ENCODE measurements at places on chromosomes 2 and 18.

GRCh38 chr2:135227386-135227785 is 175.3 kb downstream of the RAB3GAP1 start:
- no peak overlapping the region for H3K4me3 ChIP-seq
- no peak overlapping the region for H3K27ac ChIP-seq
- no peaks in the 10 kb centered on the region for H3K36me3 ChIP-seq
- H3K27me3 ChIP-seq = no peaks in the 10 kb centered on the region

DNA sequence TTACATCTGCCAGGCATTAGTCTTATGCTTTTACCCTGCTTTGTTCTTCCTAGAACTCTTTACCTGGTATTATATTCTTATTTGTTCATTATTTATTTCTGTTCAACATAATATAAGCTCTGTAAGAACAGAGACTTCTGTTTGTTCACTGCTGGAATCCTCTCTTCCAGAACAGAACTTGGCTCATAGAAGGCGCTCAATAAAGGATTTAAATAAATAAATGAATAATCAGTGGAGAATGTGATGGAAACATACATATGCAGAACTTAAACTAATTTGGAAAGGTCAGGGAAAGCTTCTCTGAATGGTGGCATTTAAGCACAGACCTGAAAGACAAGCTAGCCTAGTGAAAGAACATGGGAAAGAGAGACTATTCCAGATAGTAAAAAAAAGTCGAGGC is 24.3 kb downstream of the NCKAP1 start:
- DNase-seq = no peak
- no peaks in the 10 kb centered on the region for H3K36me3 ChIP-seq

GRCh38 chr2:236073867-236074655 is 94.1 kb downstream of the GBX2 start:
- no peaks in the 10 kb centered on the region for H3K27me3 ChIP-seq
- no peak for DNase-seq
- no peaks in the 10 kb centered on the region for H3K36me3 ChIP-seq

DNA sequence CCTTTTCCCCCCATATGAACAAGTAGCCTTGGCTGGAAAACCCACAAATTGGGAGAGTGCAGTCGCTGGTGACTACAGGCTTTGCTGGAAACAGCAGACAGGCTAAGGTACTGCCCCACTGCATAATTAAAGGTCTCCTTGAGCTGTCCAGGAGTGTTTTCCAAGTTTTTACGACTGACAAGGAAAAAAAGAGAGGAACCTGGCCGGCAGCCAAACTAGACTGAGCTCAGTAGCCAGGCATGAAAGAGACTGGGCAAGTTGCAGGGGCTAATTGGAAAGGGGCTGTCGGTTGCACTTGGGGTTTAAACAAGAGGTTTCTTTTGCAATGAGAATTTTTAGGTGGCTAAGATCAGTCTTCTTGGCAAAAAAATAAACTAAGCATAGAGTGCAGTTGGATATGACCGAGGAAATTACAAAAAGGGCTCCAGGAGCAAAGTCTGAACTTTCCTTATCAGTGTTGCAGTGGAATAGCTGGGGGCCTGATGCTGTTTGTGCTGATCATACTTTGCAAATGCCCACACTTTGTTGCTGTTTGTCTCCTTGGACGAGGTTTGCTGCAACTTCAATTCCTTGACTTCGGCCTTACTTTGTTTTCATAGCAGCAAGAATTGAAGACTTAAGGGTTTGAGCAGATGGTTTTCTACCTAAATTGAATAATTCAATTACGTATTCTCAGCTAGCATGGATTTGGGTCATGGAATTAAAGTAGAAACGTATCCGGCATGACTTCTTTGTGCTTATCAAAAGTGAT is 2.1 kb downstream of the GULP1 start:
- no peak for DNase-seq
- no peaks in the 10 kb centered on the region for H3K36me3 ChIP-seq
- peak overlapping the region; percentile 95 for H3K4me3 ChIP-seq
- H3K27me3 ChIP-seq = no peaks in the 10 kb centered on the region

DNA sequence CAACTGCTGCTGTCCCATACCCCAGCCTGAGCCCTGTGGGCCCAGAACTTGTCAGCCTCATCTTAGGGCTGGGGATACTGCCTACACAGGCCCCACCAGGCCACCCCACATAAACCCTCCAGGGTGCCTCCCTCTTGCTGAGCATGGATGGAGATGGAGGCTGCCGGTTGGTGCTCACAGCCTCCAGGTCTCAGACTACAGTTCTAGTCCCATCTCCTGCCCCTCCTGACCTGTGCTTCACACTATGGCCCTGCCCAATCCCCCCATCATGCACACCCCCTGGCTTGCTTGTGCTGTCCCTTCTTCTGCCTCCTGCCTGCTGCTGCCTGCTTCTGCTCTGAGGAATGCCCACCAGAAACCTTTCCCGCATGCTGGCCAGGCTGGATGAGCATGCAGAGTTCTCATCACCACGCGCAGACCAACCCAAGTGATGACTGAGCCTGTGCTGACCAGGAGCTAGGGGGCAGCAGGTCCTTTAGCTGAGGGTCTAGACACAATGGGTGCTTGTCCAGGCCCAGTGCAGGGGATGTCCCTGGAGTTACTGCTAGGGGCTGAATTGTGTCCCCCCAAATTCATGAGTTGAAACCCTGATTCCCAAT is 138.4 kb upstream of the HS6ST1 start:
- H3K4me3 ChIP-seq = no peak overlapping the region
- no peaks in the 10 kb centered on the region for H3K27me3 ChIP-seq
- H3K4me1 ChIP-seq = no peaks in the 10 kb centered on the region
- no peaks in the 10 kb centered on the region for H3K36me3 ChIP-seq
- no peak for DNase-seq
- no peak overlapping the region for H3K27ac ChIP-seq

- no peak overlapping the region for H3K27ac ChIP-seq
- H3K36me3 ChIP-seq = no peaks in the 10 kb centered on the region
- no peak for DNase-seq
Observed at GRCh38 chr18:48127606-48128005, 197.1 kb upstream of the SMAD2 start.

- no peaks in the 10 kb centered on the region for H3K4me1 ChIP-seq
- no peaks in the 10 kb centered on the region for H3K27me3 ChIP-seq
- no peaks in the 10 kb centered on the region for H3K36me3 ChIP-seq
Observed at GRCh38 chr2:196955036-196955435, 28.5 kb upstream of the PGAP1 start.

DNA sequence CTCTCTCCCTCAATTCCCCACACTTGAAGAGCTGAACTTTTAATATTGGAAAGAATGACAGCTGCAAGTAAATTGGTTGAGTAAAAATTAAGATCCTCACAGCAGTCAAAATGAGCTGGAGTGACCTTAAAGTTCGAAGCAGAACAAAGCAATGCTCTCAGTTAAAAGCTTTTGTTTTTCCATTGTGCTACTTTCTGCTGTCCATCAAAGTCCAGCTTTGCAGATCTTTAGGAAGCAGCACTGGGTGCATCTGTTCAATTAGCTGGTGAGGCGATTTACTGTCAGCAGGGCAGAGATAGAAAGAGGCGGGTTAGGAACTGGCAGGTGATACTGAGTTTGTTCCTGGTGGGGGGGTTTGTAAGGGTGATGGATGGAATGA is 834.8 kb downstream of the CPS1 start:
- no peak overlapping the region for H3K4me3 ChIP-seq
- no peak overlapping the region for H3K27ac ChIP-seq
- H3K27me3 ChIP-seq = no peaks in the 10 kb centered on the region
- no peak for DNase-seq
- H3K4me1 ChIP-seq = no peaks in the 10 kb centered on the region
- H3K36me3 ChIP-seq = peaks cover 3% of the 10 kb centered on the region

GRCh38 chr2:176471949-176472348 is 202.7 kb downstream of the MTX2 start:
- H3K27ac ChIP-seq = no peak overlapping the region
- H3K27me3 ChIP-seq = no peaks in the 10 kb centered on the region
- H3K4me3 ChIP-seq = no peak overlapping the region
- H3K4me1 ChIP-seq = no peaks in the 10 kb centered on the region

DNA sequence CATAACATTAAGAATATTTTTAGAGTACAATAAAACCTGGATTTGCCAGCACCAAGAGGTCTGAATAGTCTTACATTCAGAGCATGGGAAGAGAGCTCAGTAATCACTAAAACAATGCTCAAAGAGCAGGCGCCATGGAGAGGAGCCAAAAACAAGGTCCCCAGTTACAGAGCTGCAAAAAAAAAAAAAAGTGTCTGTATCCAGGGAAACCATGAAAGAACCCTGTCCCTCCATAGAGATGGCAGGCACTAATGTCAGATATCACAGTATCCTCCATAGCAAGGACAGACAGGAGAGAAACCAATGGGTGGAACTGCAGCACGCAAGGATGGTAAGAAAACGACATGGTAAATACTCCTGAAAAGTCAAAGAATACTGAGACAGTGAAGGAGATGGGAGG is 19.5 kb downstream of the FBXO15 start:
- H3K4me1 ChIP-seq = no peaks in the 10 kb centered on the region
- H3K27me3 ChIP-seq = no peaks in the 10 kb centered on the region
- no peaks in the 10 kb centered on the region for H3K36me3 ChIP-seq
- H3K4me3 ChIP-seq = no peak overlapping the region
- H3K27ac ChIP-seq = no peak overlapping the region
- DNase-seq = no peak

- H3K4me1 ChIP-seq = no peaks in the 10 kb centered on the region
- H3K4me3 ChIP-seq = no peak overlapping the region
- no peaks in the 10 kb centered on the region for H3K36me3 ChIP-seq
- H3K27ac ChIP-seq = no peak overlapping the region
- H3K27me3 ChIP-seq = no peaks in the 10 kb centered on the region
Observed at GRCh38 chr18:6543330-6543908, 128.7 kb upstream of the L3MBTL4 start.

GRCh38 chr2:28202719-28203118 is 189.9 kb upstream of the FOSL2 start:
- no peak overlapping the region for H3K4me3 ChIP-seq
- no peaks in the 10 kb centered on the region for H3K36me3 ChIP-seq
- DNase-seq = no peak
- no peaks in the 10 kb centered on the region for H3K4me1 ChIP-seq
- H3K27me3 ChIP-seq = no peaks in the 10 kb centered on the region

DNA sequence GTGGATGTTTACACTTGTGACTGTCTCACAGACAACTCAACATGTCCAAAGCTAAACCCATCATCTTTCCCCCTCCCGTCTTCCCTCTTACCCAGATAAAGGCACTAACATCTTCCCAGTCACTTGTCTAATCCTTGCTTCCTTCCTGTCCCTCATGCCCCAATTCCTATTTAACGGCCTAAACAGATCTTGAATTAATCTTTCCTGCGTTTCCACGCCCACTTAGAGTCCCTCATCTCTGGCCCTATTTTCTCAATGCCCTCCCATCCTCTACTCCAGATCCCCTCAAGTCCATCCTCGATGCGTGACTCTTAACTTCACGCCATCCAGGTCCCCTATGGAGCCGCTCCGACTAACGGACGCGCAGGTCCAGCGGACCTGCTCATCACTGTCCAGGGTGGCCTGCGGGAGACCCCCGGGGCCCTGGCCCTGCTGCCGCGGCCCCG is 682 bp upstream of the SCLY start:
- H3K4me3 ChIP-seq = peak overlapping the region; percentile 80
- H3K4me1 ChIP-seq = peaks cover 20% of the 10 kb centered on the region
- H3K27ac ChIP-seq = peak overlapping the region; percentile 83
- no peaks in the 10 kb centered on the region for H3K27me3 ChIP-seq
- no peak for DNase-seq
- H3K36me3 ChIP-seq = no peaks in the 10 kb centered on the region

DNA sequence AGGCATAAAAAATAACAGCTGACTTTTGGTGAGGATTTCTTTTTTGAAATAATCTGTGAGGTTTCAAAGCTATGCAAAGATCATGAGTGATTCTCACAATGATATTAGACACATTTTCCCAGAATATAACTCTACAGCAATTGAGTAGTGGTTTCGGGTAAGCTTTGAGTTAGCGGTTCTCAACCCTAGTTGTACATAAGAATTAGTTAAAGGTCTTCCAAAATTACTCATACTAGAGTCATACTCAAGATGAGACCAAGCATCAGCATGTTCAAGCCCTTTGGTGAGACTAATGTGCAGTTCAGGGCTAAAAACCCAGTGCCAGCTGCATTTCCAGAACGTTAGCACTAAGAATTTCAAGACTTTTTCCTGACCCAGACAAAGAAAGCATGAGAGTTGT is 31.1 kb downstream of the DSG4 start:
- no peaks in the 10 kb centered on the region for H3K36me3 ChIP-seq
- H3K27me3 ChIP-seq = no peaks in the 10 kb centered on the region
- H3K4me1 ChIP-seq = no peaks in the 10 kb centered on the region
- no peak overlapping the region for H3K27ac ChIP-seq
- no peak overlapping the region for H3K4me3 ChIP-seq

GRCh38 chr2:226649201-226649600 is 150.4 kb downstream of the IRS1 start:
- H3K4me3 ChIP-seq = no peak overlapping the region
- H3K4me1 ChIP-seq = peaks cover 38% of the 10 kb centered on the region
- no peaks in the 10 kb centered on the region for H3K27me3 ChIP-seq
- DNase-seq = no peak
- H3K36me3 ChIP-seq = no peaks in the 10 kb centered on the region

GRCh38 chr2:26340831-26341230 is 5.1 kb upstream of the SELENOI start:
- H3K4me3 ChIP-seq = no peak overlapping the region
- DNase-seq = no peak
- H3K4me1 ChIP-seq = peaks cover 10% of the 10 kb centered on the region
- H3K27ac ChIP-seq = no peak overlapping the region
- H3K36me3 ChIP-seq = no peaks in the 10 kb centered on the region
- H3K27me3 ChIP-seq = no peaks in the 10 kb centered on the region

- no peaks in the 10 kb centered on the region for H3K36me3 ChIP-seq
- H3K4me1 ChIP-seq = peaks cover 11% of the 10 kb centered on the region
- no peak overlapping the region for H3K4me3 ChIP-seq
- no peaks in the 10 kb centered on the region for H3K27me3 ChIP-seq
- H3K27ac ChIP-seq = peak overlapping the region; percentile 24
Observed at GRCh38 chr2:163774862-163775261, 39.1 kb upstream of the FIGN start.

GRCh38 chr2:222689322-222689721 is 17.9 kb downstream of the MOGAT1 start:
- no peaks in the 10 kb centered on the region for H3K36me3 ChIP-seq
- no peak overlapping the region for H3K4me3 ChIP-seq
- DNase-seq = no peak
- H3K27ac ChIP-seq = peak overlapping the region; percentile 40
- H3K4me1 ChIP-seq = peaks cover 7% of the 10 kb centered on the region
- H3K27me3 ChIP-seq = no peaks in the 10 kb centered on the region

DNA sequence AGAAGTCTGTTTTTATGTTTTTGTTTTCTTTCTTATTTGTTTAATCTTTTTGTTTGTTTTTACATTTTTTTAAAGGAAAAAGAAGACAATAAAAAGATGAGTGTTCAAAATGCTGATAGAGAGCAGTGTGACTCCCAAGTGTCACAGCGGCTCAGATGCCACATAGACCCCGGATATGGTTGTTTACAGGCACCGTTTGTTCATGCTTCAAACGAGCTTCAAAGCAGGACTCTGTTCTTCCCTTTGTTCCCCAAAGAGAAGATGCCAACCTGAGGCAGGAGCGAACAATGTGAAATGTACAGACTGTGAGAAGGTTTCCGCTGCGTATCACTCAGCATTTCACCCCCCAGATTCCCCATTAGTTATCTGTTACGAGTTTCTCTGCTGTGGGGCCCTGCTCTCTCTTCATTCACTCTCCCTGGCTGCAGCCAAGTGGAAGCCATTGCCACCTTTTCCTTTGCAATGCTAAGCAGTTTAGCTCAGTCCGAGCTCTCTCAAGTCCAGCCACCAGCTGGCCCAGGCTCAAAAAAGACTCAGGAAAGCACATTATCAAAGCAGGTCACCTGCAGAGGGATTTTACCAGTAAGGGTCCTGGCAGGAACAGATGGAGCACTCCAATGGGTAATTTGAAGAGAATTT is 36.4 kb upstream of the PHLPP1 start:
- no peaks in the 10 kb centered on the region for H3K27me3 ChIP-seq
- no peak for DNase-seq
- H3K4me3 ChIP-seq = no peak overlapping the region
- H3K36me3 ChIP-seq = no peaks in the 10 kb centered on the region
